A549 treated with GW870086 at 1 μM for 4 hours (cell line): ENCODE measurements at places on chromosomes 11 and 22. TPM values are rescaled to one million over a fixed set of nuclear protein-coding genes. Genes with fewer than 3 reads are reported as not detected.

The OR5D14 gene
- total RNA-seq: not detected in 5 replicates

The OR51B2 gene
- not detected in 5 replicates for total RNA-seq

The KCNA4 gene
- not detected in 5 replicates for total RNA-seq

The CSRP3 gene
- total RNA-seq: not detected in 5 replicates

The GNAZ gene
- total RNA-seq: 1.9 to 3.0 TPM (median 2.5 TPM) in 5 replicates

The OR1S2 gene
- not detected in 5 replicates for total RNA-seq

The MMP27 gene
- total RNA-seq: not detected in 5 replicates

The FOSL1 gene
- 125 to 190 TPM (median 143 TPM) in 5 replicates for total RNA-seq

The DEPDC7 gene
- 6.5 to 7.9 TPM (median 7.7 TPM) in 5 replicates for total RNA-seq

The MS4A1 gene
- not detected in 5 replicates for total RNA-seq

The UPK3A gene
- not detected in 5 replicates for total RNA-seq

The OR52N5 gene
- total RNA-seq: not detected in 5 replicates

The SHANK2 gene
- total RNA-seq: 6.3 to 10.5 TPM (median 8.3 TPM) in 5 replicates

The PKP3 gene
- total RNA-seq: 29.9 to 39.9 TPM (median 38.6 TPM) in 5 replicates

The DBX1 gene
- not detected in 5 replicates for total RNA-seq

The SOX10 gene
- total RNA-seq: not detected in 5 replicates

The H19 gene
- total RNA-seq: 8.3 to 20.6 TPM (median 14.5 TPM) in 5 replicates

The NXPE4 gene
- total RNA-seq: not detected in 5 replicates

The DSCAML1 gene
- 0.18 to 0.41 TPM (median 0.19 TPM) in 5 replicates for total RNA-seq

The GRM5 gene
- not detected in 5 replicates for total RNA-seq

The FLRT1 gene
- 0.03 to 0.09 TPM (median 0.05 TPM) in 4 of 5 replicates, not detected in the other for total RNA-seq

The DDI1 gene
- not detected in 5 replicates for total RNA-seq

The MMP13 gene
- not detected in 5 replicates for total RNA-seq

The DEFB131B gene
- total RNA-seq: not detected in 5 replicates

The UBE2L6 gene
- total RNA-seq: 35.0 to 43.1 TPM (median 41.4 TPM) in 5 replicates

The CLDN5 gene
- not detected in 5 replicates for total RNA-seq

The TRIM48 gene
- total RNA-seq: 0.09 TPM in 1 of 5 replicates, not detected in the others

The OR4A16 gene
- total RNA-seq: not detected in 5 replicates

The TUBGCP6 gene
- total RNA-seq: 6.9 to 10.3 TPM (median 10.3 TPM) in 5 replicates

The USP2 gene
- total RNA-seq: 0.48 to 0.79 TPM (median 0.68 TPM) in 5 replicates

The CYP2D6 gene
- total RNA-seq: 0.40 to 0.91 TPM (median 0.55 TPM) in 5 replicates

The C11orf87 gene
- 0.07 TPM in 1 of 5 replicates, not detected in the others for total RNA-seq

The TEAD1 gene
- 46.7 to 84.1 TPM (median 73.9 TPM) in 5 replicates for total RNA-seq

The AQP11 gene
- total RNA-seq: 1.2 to 2.2 TPM (median 1.9 TPM) in 5 replicates

The OR8G1 gene
- total RNA-seq: not detected in 5 replicates

The LUZP2 gene
- not detected in 5 replicates for total RNA-seq

The CNGA4 gene
- 0.07 TPM in 1 of 5 replicates, not detected in the others for total RNA-seq
